ENCODE measurements at places on chromosomes 12 and 14.

DNA sequence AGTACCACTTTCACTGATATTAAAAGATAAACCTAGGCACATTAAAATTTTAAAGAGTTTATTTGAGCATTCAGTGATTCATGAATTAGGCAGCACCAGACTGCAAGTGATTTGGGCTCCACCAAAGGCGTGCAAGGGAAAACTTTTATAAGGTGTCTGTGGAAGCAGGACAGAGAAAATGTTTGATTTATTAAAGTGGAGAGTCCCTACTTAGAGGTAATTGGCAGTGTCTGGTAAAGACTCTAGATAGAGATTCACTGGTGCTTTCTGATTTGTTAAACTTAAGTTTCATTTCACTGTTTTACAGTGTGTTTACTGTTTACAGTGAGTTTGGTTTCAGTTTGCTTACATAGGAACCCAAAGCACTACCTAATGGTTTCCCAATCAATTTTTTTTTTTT lies 72.8 kb downstream of the ANKS1B start:
- DNase-seq = no peak

GRCh38 chr12:46786774-46787173 lies 39.0 kb downstream of the SLC38A4 start:
- DNase-seq = no peak

DNA sequence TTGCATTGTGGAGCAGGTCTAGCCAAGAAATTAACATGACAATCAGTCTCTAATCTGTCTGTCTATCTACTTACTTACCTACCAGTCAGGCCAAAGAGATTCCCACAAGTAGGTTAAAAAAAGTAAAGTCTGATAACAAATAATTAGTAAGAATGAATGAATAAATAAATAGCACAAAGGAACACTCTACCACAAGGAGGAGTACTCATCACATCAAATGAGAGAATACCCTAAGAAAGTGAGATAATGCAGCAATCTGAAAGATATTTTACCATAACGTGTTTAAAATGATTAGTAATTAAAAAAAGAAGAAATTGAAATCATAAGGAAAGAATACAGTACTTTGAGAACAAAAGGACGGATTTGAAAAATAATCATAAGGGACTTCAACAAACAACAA lies 187.2 kb downstream of the SYNE2 start:
- DNase-seq = no peak

GRCh38 chr12:116096874-116097273 lies 180.6 kb downstream of the MED13L start:
- DNase-seq = no peak

- no peak for DNase-seq
Observed at GRCh38 chr14:25001601-25002000, 48.3 kb downstream of the STXBP6 start.

Data from caudate nucleus (tissue), 63 donors.